ENCODE measurements at places on chromosomes 1 and 21. TPM values are rescaled to one million over a fixed set of nuclear protein-coding genes. Genes with fewer than 3 reads are reported as not detected.

Gene ZMPSTE24
- 22.4 TPM for polyA plus RNA-seq

Gene GREM2
- not detected for polyA plus RNA-seq

Gene TRIM58
- polyA plus RNA-seq = not detected

Gene KCNA3
- polyA plus RNA-seq = not detected
